Aorta (tissue), 5 donors: ENCODE measurements at places on chromosomes 5 and 9. TPM values are rescaled to one million over a fixed set of nuclear protein-coding genes. Genes with fewer than 3 reads are reported as not detected.

SLC6A7 gene
- not detected for total RNA-seq

GRCh38 chr9:35690614-35691333, 1.0 kb upstream of the TPM2 start:
- DNase-seq: peak; percentile 98

RNF180 gene
- 44.5 TPM for total RNA-seq

PCDHGB5 gene
- 18.2 TPM for total RNA-seq

DNA sequence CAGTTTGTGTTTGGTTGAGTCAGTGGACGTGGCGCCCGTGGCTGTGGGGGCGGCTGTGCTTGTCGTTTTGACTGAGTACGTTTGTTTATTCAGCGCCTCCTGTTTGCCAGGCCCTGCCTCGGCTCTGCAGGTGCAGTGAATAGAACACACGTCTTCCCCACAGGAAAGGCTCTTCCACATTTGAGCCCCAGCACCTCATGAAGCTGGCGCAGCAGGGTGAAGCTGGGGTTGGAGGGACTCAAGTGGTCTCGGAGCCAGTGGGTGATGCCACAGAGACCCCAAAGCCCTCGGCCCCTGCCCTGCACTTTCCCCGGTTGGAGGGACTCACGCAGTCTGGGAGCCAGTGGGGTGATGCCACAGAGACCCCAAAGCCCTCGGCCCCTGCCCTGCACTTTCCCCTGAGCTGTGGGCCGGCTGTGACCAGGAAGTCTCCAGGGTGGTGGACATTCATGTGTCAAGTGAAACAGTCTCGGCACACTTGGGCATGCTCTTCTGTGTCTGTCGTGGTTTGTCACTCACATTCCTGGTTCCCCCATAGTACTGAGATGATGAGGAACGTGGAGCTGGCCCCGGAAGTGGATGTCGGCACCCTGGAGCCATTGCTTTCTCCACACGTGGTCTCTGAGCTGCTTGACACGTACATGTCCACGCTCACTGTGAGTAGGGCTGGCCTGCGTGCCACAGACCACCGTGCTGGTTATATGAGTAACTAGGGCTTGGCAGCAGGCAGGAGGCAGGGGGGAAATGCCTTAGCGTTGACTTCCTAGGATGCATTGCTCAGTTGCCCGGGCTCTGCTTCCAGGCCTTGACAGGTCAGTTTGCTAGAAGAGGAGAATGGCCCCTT, 13.6 kb downstream of the EXOC3 start:
- peak; percentile 66 for DNase-seq

GRCh38 chr5:181164076-181164952, 16.9 kb downstream of the OR2V2 start:
- DNase-seq: no peak

DNA sequence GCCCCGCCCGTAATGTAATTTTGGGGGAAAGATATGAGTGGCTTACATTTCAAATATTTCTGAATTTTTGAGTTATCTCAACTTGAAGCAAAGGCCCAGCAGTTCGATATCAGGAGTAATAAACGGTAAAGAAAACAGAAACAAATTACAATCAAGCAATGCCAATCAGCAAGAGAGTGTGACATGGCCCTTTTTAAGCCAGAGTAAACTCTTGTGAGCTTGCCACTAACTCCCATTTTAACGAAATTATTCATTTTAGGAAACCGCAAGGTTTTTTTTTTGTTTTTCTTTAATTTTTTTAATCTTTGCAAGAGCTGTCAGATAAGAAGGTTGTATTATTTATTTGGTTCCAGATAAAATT, 17.6 kb upstream of the CDK7 start:
- no peak for DNase-seq

DNA sequence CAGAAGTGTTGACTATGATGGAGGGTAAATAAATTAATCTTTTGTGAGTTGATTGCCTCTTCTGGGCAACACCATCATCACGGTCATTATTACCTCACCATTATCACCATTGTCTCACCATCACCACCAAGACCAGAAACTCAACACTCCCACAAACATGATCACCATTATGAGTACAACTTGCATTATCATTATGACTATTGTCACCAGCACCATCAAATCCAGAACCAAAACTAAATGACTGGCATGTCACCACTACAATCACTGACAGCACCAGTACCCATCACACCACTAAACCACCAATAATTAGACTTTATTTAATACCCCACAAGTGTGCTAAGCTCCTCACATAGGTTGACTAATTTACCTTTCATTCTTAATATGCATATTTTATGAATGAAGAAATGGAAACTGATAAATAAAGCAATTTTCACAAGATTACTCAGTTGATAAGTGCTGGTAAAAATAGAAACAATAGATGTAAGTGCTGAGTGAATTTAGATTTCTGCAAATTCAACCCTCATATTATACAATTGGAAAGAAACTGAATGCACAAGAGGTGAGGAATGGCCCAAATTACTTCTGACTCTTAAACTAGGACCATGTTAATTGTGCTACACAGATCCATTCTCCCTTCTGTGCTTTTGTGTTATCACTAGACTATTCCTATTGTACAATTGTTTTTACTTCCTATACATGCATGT, 517.8 kb upstream of the PAPPA start:
- no peak for DNase-seq

DNA sequence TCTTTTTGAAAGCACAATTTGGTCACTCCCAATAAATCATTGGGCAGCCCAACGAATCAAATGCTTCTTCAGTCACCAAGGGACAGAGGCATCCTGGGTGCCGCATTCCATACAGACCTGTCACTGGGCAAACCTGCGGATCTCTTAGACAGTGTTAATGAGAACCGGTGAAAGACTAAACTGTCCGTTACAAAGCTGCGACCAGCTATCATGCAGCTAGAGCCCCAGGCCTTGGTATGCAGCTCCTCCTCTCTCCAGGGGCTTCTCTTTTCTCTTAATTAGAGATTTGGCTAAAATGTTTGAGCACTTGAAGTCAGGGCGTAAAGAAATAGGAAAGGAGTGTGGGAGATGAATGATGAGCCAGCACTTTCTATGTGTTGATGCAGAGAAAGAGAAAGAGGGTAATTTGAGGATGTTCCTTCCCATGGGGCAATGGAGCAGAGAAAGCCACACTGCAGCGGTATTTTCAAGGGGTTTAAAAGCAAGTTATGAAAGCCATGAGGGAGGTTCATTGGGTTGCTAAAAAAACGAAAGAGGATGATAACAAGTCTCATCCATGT, 175.3 kb downstream of the RFK start:
- no peak for DNase-seq

DNA sequence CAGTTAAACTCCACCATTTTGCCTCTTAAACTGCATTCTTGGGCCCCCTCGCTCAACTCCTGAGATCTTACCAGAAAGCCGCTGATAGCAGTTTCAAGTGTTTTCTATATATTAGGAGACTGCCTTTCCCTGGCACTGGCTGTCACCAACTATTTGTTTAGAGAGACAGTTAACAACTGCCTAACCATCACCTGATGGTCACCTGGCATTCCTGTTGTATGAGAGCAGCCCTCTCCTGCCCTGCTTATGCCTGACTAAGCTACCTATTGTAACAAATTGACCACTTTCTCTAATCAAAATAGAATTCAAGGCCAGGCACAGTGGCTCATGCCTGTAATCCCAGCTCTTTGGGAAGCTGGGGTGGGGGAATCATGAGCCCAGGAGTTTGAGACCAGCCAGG, 28.0 kb upstream of the SIL1 start:
- DNase-seq: no peak
